Activated CD4-positive, alpha-beta T cell treated with anti-CD3 and anti-CD28 coated beads, Interleukin-2, amount 50 U/mL, for 1 hour (primary cell): ENCODE measurements at places on chromosomes 16 and 17.

DNA sequence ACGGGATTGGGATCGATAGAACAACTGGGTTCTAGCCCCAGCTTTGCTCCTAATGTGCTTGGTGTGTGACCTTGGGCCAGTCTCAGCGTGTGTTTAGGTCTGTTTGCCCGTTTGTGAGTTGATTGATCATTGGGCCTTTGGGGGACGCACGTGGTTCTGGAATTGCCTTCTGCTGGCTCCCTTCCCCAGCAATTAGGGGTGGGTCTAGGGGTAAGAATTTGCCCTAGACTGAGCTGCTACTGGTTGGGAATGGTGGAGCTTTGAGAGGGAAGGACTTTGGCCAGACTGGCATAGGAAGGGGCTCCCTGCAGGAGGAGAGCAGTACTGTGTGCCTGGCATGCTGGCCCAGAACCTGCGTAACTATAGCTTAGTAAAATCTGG lies 1.5 kb downstream of the SPNS2 start:
- no peak for DNase-seq

GRCh38 chr17:43722870-43723665 lies 35.5 kb downstream of the SOST start:
- DNase-seq: no peak

DNA sequence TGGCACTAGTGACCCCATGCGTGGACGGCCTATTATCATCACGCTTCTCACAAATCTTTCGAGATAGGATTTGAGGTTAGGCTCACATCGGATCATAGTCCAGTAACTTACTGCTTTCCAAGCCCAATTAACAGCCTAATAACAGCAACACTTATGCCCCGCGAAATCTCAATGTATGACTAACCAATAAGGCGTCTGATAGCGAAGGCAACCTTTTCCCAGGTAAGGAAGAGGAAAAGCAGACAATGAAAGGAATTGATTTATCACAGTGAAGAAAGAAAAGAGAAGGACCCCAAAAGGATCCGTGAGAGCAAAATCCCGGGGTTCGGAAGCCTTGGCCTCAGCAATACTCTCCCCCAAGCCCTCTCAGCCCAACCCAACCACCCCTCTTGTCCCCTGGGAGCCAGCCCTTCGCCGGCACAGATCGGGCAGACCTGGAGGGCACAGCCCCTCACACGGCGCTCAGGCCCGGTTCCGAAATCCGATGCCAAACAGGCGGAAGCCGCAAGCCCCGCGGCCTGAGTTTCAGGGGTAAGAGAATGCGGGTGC lies 534 bp downstream of the GPATCH8 start:
- DNase-seq: no peak

DNA sequence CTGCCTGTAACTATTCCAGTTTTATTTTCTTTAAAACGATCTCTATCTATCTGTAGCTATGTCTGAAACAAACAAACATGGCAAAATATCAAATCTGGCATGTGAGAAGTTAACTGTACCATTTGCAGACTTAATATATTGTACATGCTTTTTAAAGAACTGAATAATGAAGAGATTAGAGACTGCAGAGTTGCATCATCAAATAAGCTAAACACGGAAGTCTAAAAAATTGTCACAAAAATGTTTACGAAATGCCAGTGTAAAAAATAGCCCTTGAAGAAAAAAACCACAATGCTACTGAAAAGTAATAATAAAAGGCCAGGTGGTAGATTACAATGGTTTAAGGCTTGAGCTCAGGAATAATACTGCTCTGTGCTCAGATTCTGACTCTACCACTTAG lies 43.1 kb downstream of the HS3ST3A1 start:
- DNase-seq: no peak

DNA sequence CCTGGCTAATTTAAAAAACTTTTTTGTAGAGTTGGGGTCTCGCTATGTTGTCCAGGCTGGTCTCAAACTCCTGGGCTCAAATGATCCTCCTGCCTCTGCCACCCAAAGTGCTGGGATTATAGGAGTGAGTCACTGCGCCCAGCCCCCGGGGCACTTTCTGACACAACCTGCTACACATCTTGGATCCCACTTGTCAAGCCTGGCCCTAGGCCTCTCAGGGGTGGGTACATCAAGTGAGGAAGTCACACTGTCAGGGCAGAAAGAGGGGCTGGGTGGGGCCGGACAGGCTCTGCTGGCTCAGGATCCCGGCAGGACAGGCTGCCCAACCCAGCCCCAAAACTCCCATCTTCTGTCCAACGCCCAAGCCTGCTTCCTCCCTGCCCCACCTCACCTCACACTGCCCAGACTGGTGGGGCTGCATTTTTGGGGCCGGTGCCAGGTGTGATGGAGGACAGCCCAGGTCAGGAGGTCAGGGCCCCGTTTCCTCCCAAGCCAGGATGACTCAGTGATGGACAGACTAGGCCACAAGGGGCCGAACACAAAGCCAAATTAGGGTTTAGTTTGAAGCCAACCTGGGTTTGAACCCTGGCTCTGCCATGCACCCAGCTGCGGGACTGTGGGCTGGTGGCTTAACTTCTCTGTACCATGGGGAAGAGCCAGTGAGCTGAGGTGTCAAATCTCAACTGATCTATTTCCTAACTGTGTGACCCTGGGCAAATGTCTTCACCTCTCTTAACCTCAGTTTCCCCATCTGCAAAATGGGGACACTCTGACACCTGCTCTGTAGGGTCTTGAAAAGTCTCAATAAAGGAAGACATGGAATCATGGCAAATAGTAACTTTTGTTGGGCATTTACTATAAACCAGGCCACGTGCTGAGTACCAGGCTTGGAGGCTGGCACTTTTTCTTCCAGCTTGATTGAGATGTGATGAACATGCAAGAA lies 8.9 kb upstream of the PPL start:
- no peak for DNase-seq

- no peak for DNase-seq
These were observed 14.7 kb upstream of the MYO15B start for GRCh38 chr17:75572713-75573539.

GRCh38 chr17:6924208-6924607 lies 71.6 kb upstream of the ALOX12 start:
- no peak for DNase-seq

DNA sequence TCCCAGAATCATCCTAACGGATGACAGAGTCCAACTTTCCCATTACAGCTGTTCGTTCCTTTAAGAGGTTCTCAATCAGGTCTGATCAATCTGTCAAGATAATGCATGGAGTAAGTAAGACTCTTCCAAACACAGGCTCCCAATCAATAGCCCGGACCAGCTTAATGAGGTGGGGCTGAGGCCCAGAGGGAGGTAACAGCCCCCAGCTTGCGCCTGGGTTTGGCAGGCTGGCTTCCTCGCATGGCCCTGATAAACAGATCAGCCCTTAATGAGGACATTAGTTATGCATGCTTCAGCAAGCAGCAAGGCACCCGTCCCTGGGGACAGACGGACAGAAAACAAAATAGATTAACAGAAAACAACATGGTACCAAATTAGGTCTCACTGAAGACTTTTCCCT lies 145.7 kb downstream of the ZFHX3 start:
- DNase-seq: no peak

DNA sequence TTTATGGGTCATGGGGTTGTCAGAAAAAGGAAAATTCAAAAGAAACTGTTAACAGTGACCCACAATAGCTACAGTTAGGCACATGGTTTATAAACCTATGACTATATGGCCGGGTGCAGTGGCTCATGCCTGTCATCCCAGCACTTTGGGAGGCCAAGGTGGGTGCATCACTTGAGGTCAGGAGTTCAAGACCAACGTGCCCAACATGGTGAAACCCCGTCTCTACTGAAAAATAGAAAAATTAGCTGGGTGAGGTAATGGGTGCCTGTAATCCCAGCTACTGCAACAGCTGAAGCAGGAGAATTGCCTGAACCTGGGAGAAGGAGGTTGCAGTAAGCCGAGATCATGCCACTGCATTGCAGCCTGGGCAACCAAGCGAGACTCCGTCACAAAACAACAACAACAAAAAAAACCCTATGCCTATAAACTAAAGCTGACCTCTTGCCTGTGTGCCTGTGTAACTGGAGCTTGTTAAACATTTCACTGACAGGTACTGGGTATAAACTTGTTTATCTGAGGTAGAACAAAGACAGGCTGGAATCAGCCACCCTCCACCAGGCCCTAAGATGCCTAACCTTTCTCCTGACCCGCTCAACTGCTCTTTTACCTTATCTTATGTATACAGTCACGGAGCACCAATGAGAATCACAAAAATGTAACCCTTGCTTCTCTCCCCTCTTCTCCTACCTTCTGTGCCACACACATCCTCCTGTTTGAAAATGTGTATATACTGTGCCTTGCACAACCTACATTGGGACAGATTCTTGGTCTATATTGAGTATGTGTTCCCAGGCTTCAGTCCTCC lies 62.9 kb upstream of the ATF7IP2 start:
- no peak for DNase-seq

GRCh38 chr17:73562896-73563295 lies 81.3 kb downstream of the SDK2 start:
- DNase-seq: no peak

DNA sequence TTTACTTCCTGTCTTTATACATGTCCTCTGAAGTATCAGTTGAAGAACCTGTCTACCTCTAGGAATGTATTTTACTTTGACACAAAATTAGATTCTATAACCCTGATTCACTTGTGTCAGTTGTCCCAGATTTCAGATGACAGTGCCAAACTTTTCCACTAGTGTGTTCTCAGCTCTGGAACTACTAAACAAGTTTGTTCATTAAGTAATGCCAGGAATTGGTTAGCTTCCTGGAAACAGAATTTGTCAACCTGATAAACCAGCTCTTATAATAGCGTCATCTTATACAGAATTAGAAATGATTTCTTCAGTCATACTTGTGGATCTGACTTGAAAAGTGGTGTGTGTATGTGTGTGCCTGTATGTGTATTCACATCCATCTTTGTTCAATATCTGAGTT lies 7.4 kb downstream of the MAP3K3 start:
- DNase-seq: no peak

- DNase-seq: peak; percentile 18
These were observed 38.5 kb downstream of the IGF2BP1 start for GRCh38 chr17:49035470-49036269.

DNA sequence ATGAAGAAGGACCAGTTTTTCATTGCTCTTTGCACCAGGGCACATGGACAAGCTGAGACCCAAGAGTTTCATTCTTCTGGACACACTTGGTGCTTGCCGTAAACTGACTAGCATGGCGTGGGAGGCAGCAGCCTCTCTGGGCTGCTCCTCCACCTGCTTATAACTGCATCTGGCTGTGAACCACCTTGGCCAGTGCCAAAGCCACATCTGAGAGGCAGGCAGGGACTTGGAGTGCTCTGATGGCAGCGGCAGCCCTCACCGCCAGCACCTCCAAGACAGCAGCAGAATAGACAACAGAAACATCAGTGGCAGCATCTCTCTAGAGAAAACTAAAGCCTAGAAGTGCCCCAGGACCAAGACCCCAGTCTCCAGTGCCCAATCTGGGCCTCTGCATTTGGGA lies 4.7 kb downstream of the KRT37 start:
- no peak for DNase-seq

DNA sequence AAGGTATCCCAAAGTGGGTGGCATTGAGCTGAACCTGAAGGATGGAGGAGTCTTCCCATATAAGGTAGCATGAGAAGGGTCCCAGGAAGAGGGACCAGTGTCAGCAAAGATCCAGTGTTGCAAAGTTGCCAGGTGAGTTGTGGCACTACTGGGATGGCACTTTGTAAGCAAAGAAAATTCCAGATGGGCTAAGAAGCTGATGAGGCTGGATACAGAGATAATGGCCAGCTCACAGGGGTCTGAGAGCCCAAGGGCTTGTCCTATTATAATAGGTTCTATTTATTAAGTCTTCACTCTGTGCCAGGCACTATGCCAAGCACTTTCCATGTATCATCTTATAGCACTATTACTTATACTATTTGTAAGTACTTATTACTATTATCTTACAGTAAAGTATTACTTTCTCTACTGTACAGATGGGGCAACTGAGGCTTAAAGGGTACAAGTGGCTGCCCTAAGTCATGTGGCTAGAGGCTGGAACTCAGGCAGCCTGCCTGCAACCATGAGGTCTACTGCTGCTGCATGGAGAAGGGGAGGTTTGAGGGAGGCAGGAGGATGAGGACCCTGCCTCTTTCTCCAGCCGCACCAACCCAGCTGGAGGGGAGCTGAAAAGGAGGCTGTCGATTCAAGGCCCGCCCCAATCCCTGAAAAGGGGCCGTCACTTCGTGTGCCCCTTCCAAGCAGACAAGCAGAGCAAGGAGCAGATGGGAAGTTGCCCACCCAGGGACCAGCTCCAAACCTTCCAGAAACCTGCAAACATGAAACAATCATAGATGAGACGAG lies 86.5 kb downstream of the C16orf78 start:
- no peak for DNase-seq

- no peak for DNase-seq
These were observed 507 bp downstream of the COA3 start for GRCh38 chr17:42798011-42798382.

DNA sequence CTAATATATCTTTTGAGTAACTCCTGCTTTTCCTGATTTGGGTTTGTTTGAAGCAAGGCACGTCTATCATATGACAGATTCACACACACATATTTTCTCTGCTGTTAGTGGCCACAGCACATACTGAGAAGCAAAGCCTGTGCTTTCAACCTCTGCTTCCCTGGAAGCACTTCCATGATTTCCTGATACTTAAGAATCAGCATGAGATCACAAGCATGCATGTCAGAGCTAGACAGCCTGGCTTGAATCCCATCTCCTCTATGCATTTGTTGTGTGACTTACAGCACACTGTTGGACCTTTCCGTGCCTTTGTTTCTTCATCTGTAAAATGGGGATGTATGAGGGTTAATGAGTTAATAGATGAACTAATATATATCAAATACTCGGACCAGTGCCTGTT lies 151.1 kb upstream of the NOL11 start:
- no peak for DNase-seq

DNA sequence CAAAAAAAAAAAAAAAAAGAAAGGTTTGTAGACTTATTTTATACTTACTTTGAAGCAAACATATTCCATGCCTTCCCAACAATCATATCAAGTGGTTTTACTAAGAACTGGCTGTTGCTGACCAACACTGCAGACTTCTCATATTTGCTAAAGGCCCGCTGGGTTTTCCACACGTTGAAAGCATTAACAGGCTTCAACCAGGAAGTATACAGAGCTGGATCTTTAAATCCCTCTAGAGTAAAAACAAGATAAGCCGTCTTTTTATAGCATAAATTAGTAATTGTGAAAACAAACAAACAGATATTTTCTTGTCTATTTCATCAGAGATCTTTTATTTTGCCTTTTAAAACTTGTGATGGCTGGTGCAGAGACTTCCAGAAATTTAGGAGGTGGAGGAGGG lies 29.1 kb downstream of the TUBD1 start:
- no peak for DNase-seq

GRCh38 chr17:5373112-5373511 lies 46.4 kb downstream of the NUP88 start:
- no peak for DNase-seq

GRCh38 chr17:7329374-7329996 lies 350 bp upstream of the NEURL4 start:
- DNase-seq: peak; percentile 92

GRCh38 chr17:80000981-80001775 lies 34.5 kb downstream of the TBC1D16 start:
- DNase-seq: no peak

DNA sequence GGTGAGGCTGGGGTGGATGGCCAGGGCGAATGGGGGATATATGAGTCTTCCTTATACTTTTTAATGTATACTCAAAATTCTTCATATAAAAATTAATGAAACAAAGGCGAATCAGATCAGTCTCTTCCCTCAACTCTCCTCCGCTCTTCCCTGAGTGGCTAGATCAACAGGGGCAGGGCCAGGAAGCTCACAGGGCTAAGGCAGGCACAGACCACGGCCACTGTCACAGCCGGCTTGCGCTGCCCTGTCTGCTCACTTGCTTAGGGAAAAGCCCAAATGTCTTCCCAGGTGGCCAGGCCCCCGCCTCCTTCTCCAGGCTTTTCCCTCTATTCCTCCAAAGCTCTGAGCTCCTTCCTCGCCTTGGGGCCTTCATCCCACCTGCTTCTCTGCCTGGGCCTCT lies 6.0 kb downstream of the GRIN2C start:
- no peak for DNase-seq
